ENCODE measurements at places on chromosomes 1 and 21.

DNA sequence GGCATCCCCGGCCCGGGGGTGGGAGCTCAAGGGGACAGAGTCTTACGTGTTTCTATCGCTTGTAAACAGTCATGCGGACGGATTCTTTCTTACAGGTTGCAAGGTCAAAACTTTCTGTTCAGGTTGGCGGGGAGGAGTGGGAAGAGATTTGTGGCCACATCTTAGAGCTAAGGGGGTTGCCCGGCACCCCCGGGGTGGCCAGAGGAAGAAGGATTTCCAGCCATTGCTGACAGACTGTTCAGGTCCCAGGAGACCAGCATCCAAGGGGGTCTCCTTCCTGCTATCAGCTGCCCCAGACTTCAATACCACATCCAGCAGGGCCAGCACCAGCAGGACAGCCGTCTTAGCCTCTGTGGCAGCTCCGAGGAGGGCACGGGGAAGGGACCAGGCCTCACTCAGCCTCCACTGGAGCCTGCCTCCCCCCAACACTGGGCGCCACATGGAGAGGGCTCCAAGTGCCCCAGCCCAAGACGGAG, 52.0 kb downstream of the KIF21B start:
- DNase-seq, result no peak

- DNase-seq, result no peak
Measured at GRCh38 chr1:26317612-26318337, at the start of gene CD52. TSS of gene CD52 (plus strand) at chr1:26317958. CDS start at chr1:26318018, 60 bp downstream.

- DNase-seq, result no peak
Measured at GRCh38 chr1:31771891-31772668, 7.9 kb upstream of the ADGRB2 start.

GRCh38 chr21:36171336-36171735, 14.7 kb downstream of the DOP1B start:
- no peak for DNase-seq

- no peak for DNase-seq
Measured at GRCh38 chr1:209516771-209517680, 66.5 kb upstream of the CAMK1G start.

- DNase-seq, result no peak
Measured at GRCh38 chr1:157097692-157098091, 1.9 kb downstream of the ETV3L start.

GRCh38 chr1:23389837-23390321, 20.2 kb upstream of the ZNF436 start:
- DNase-seq, result no peak

GRCh38 chr1:231390071-231390470, 32.0 kb downstream of the EGLN1 start:
- DNase-seq, result no peak

- DNase-seq, result no peak
Measured at GRCh38 chr1:22738522-22738921, 27.9 kb downstream of the EPHB2 start.

- DNase-seq, result peak; percentile 30
Measured at GRCh38 chr1:178532392-178532791, 19.5 kb downstream of the TEX35 start.

GRCh38 chr1:17640975-17641374, 101.5 kb downstream of the ARHGEF10L start:
- DNase-seq, result no peak

DNA sequence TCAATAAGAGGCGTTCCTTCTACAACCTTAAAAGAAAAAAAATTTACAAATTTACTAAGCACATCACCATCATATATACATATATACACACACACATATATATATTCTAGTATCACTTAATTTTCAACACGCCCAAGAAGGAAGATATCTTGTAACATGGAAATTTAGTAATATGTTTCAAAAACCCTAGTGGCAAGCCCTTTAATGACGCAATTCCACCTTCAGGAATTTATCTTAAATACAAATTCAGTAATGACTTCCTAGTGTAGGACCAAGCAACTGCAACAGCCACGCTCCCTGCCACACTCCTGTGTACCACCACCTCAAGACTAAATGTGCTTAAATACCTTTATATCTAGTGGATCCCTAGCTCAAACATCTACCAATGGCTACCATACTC, 12.5 kb downstream of the LBR start:
- DNase-seq, result no peak

- no peak for DNase-seq
Measured at GRCh38 chr1:234624724-234625117, 14.7 kb upstream of the IRF2BP2 start.

- no peak for DNase-seq
Measured at GRCh38 chr1:31765041-31765467, 914 bp upstream of the ADGRB2 start.

DNA sequence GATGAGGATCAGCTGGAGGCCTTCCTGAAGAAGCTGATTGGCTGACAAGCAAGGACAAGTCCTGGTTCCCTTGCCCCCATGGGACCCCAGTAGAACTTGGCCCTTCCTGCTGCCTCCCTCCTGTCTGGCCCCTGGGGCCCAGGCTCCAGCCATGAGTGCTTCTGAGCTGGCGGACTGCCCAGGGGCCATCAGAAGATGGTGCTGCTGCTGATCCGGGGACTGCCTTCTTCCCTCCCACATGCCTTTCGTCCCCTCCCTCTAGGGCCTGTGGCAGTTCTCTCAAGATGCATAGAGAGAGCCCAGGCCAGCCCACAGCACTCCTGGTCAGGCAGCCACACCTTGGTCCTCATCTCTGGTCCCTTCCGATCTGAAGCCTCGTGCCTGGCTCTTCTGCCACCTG, 57.9 kb upstream of the PRKACB start:
- DNase-seq, result no peak

DNA sequence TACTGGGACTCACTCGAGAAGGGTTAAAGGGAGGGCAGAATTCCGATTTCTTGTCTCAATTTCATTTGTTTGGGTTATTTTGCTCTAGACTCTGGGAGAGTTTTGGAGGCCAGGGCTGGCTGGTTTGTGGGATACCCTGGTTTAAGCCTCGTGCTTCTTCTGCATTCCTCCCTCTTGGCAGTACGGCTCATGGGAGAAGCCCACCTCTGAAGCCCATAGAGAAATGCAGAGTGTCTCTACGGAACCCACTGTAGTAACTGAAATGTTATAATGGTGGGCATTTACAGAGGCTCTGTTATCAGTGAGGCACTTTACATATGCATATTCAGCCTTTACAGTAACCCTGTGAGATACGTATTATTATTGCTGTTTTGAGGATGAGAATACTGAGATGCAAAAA, 43.9 kb downstream of the ROR1 start:
- DNase-seq, result no peak

DNA sequence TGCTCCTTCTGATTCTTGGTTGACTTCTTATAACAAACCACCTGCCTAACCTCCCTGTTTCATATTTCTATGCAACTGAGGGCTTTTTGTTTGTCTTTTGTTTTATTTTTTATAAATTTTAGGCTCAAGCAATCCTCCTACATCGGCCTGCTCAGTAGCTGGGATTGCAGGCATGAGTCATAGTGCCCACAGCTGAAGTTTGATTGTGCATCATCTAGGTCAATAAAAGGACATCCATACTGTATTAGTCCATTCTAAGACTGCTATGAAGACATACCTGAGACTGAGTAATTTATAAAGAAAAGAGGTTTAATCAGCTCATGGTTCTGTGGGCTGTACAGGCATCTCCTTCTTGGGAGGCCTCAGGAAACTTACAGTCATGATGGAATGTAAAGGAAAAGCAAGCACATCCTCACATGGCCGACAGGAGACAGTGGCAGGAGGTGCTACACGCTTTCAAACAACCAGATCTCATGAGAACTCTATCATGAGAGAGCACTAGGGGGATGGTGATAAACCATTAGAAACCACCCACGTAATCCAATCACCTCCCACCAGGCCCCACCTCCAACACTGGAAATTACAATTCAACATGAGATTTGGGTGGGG, 285.0 kb downstream of the SIPA1L2 start:
- DNase-seq, result no peak

GRCh38 chr1:242449661-242450060, 74.8 kb downstream of the PLD5 start:
- DNase-seq, result no peak

- DNase-seq, result no peak
Measured at GRCh38 chr1:164515231-164515630, 43.8 kb upstream of the PBX1 start.

DNA sequence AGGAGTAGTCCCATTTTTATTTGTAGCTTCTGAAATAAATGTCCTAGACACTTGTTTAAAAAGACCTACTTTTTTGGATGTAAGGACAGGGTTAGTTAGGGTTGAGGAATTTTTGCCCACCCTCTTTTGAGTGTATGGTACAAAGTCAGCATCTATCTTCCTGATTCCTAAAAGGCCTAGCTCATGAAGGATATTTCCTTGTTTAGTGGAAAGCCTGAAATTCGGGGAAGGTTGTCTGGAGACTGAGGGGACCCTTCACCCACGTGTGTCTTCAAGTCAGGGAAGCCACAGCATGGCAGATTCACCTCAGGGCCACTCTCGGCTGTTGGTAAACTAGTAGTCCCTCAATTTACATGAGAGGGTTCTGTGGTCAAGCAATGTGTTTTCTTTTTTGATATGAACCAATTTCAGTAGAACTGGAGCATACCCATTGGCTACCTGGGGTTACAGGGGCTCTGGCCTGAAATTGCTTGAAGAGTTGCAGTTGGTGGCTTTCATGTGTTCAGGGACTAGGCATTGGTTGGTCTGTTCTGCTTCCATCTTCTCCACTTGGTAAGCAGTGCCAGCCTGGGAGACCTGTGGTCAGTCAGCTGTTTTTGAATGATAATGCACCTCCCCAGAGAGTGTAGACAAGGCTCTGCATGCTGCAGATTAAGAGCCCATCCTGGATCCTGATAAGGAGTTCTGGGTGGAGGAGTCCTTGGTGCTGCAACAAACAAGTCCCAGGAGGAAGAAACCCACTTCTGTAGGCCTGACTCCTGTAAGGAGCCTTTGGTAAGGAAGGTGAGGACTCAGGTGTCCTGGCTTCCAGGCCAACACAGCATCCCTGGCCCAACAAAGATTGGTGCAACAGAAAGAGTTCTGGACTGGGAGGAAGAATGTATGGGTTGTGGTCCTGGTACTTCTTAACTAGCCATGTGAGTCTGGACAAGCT, 6.3 kb downstream of the BTG2 start:
- DNase-seq, result no peak

DNA sequence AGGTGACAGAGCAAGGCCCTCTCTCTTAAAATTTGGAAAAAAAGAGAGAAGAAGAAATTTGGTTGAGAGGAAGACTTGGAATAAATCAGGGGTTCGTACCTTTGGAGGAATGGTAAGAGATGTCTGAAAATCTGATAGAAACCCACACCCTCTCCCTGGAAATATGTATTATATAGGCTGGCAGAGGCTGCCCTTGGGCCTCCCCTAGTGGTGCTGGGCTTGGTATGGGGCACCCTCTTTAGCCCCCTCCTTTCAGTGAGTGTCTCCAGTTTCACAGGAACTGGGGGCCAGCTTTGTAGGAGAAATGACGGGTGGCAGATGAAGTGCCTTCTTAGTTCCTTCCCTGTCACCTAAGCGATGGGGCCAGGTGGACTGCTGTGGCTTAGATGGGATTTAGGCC, 82.9 kb upstream of the SLC2A1 start:
- DNase-seq, result no peak

DNA sequence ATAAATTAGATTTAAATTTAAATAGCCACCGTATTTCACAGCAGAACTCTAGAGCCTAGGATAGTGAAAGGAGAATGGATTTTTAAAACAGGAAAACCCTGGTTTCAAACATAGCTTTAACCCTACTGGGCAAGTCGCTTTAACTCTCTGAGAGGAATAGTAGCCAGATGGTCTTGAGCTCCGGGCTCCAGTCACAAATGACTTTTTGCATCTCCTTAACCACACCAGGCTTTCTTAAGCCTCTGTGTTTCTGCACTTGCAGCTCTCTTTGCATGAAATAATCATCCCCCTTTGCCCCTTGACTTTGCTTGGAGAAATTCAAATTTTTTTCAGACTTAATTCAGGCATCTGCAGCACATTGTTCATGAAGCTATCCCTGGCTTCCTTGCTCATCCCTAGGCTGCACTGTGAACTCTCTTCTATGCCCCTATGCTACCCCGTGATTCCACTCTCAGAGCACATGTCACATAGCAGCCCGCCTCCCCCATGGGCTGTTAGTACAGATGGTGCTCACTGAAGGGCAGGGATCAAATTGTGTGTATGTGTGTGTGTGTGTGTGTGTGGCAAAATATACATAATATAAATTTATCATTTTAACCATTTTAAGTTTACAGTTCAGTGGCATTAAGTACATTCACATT, 68.8 kb upstream of the DAB1 start:
- no peak for DNase-seq

- DNase-seq, result no peak
Measured at GRCh38 chr1:237146241-237146640, 104.3 kb downstream of the RYR2 start.

GRCh38 chr1:150164224-150164623, 14.5 kb downstream of the PLEKHO1 start:
- no peak for DNase-seq

DNA sequence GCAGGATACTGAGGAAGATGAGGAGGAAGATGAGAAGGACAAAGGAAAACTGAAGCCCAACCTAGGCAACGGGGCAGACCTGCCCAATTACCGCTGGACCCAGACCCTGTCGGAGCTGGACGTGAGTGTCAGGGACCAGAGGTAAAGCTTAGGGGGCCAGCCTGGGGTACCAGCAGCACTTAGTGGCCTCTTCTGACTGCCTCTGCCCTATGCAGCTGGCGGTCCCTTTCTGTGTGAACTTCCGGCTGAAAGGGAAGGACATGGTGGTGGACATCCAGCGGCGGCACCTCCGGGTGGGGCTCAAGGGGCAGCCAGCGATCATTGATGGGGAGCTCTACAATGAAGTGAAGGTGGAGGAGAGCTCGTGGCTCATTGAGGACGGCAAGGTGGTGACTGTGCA, 17.6 kb downstream of the KDF1 start:
- no peak for DNase-seq

- DNase-seq, result no peak
Measured at GRCh38 chr1:207981976-207982375, 71.1 kb upstream of the CD34 start.

DNA sequence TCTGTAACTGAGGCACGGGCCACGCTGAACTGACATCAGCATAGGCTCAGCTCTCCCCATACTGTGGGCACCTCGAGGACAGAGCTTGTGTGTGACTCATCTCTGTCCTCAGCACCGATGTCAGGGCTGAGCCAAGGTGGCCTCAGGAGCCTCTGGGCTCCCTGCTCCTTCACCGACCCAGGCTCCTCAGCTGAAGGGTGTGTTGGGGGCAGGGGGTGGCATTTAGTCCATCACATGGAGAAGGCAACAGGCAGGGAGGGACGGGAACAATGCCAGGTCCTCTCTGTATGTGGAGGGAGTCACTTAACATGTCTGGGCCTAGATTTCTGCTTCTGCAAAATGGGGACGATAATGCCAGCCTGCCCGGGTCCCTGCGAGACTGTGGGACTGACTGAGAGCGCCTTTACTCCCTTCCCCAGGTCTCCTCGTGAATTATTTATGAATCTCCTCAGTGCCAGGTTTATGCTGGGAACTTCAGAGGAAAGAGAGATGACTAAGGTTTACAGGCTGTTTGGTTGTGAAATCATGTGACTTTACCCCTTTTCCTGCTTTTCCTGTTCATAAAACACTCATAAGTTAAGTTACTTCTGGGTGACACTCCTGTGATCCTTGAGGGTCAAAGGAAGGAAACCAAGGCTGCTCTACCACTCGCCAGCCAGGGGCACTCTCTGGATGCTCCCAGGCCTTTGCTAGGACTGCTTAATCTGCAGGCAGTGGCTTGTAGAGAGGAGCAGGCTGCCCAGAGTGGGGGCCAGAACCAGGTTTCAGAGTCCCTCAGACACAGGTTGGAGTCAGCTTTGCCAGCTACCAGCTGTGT, 16.2 kb downstream of the TTC39A start:
- DNase-seq, result no peak

All from iPS DF 19.7 (cell line).